HFFc6 (cell line): ENCODE measurements at places on chromosomes 2 and 18.

- no peak for DNase-seq
Measured at GRCh38 chr2:50831676-50832075, 200.3 kb downstream of the NRXN1 start.

DNA sequence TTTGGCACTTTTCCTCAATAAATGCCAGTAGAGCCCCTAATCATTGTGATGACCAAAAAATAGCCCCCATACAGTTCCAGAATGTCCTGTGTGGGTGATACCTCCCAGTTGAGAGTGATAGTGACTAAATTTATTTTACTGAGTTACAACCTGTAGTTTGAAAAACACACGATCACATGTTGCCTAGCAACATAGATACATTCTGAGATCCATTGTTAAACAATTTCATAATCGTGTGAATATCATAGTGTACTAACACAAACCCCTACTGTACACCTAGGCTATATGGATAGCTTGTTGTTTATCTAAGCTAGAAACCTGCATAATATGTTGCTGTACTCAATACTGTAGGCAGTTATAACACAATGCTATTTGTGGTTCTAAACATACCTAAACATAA, 30.6 kb downstream of the KCMF1 start:
- DNase-seq, result no peak

GRCh38 chr18:59718108-59718463, 20.9 kb upstream of the CCBE1 start:
- DNase-seq, result peak; percentile 98

- no peak for DNase-seq
Measured at GRCh38 chr2:1816414-1816911, 72.1 kb upstream of the PXDN start.

- no peak for DNase-seq
Measured at GRCh38 chr2:71466301-71467179, 13.2 kb downstream of the DYSF start.

GRCh38 chr18:13176847-13177246, 41.7 kb upstream of the LDLRAD4 start:
- DNase-seq, result no peak

GRCh38 chr2:24051833-24052232, 2.3 kb downstream of the FKBP1B start:
- DNase-seq, result no peak

DNA sequence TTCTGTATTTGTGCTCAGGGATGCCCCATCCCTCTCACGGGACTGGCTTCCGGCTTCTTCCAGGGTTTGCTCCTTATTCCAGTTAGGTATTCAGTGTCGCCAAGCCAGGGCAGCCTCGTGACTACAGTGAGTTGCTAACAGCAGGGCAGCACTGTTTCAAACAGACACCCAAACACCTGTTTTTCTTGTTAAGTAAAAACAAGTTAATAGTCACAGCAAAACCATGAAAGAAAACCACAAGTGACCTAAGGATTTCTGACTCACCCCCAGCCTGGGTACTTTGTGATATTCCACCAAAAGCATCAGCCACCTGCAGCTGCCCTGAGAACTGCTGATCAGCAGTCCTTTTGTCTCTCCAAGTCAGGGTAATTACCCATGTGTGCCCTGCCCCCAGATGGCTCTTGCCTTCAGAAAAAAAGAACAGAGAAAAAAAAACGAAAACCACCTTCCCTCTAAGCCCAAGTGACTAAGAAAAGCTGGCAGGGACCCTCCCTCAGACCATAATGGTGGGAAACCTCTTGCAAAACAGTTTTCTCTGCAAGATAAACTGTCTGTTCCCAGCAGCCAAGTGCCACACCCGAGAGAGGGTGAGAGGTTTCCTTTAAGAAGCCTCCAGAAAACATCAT, 178.2 kb downstream of the ANAPC1 start:
- peak; percentile 51 for DNase-seq

DNA sequence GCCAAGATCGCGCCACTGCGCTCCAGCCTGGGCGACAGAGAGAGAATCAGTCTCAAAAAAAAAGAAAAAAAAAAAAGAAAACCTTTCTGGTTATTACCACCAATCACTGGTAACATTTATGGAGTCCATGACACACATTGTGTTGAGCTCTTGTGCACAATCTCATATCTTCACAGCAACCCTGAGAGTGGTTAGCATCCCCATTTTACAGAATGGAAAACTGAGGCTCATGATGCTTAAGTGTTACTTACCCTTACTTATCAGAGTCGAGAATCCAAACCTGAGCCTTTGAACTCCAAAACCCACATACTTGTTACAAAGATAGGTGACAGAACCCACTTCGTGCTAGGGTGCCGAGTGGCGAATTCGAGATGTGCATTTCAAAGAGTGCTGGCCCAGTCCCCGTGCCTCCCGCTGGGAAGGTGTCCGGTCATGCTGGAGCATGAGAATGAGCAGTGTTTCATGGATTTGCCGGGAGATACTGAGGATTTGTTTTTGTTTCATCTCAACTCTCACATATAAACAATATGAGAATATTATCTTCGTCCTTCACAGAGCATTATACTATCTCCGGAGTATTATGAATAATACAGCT, 50.9 kb downstream of the CYP27C1 start:
- no peak for DNase-seq

DNA sequence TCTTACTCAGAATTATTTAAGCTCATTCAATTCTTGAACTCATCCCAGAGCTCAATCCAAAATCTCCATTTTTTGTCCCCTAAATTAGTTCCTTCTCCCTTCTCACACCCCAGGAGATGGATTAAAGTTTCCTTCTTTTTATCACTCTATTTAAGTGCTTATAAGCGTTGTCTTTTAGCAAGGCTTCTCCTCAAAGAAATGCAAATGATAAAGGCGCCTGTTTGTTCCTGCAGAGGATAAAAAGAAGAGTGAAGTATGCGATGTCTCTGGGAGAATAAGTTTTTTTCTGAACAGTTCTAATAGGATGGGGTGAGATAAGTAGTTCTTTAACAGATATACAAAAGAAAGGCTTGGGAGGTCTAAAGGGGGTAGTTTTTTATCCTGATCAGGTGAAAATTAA, 303.3 kb downstream of the CNTNAP5 start:
- no peak for DNase-seq

DNA sequence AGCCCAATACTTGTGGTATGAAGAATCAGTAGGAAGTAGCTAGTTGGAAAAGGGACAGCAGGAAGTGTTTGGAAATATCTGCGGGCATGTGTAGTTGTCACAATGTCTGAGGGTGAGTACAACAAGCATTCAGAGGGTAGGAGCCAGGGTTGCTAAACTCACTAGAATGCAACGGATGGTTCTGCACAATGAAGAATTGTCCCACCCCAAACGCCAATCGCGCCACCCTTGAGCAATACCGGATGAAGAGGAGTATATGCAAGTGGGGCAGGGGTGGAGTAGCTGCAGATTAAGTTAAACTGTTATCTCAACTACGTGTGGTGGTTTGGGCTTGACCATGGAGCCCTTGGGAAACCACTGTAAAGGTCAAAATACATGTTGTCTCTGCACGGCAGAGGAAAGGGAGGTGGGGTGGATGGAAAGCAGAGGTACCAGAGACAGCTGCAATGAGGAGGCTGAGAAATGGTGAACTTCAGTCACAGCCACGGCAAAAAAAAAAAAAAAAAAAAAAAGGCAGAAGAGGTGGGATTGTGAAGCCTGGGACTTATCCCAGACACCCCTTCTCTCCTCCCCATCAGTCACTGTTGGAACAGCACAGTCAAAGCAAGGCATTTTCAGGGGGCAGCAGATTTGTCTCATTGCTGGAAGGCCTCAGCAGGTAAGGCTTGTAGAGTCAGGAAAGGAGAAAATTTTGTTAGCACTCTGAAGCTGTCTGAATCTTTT, 5.2 kb downstream of the CCL20 start:
- DNase-seq, result no peak

GRCh38 chr2:102619414-102620319, at the start of gene SLC9A2:
Gene SLC9A2 (plus strand): TSS chr2:102619553. CDS start chr2:102619849, 296 bp downstream.
- DNase-seq, result no peak

- no peak for DNase-seq
Measured at GRCh38 chr2:226772389-226773179, 27.0 kb downstream of the IRS1 start.

GRCh38 chr2:56018267-56018666, 94.7 kb upstream of the EFEMP1 start:
- DNase-seq, result no peak

DNA sequence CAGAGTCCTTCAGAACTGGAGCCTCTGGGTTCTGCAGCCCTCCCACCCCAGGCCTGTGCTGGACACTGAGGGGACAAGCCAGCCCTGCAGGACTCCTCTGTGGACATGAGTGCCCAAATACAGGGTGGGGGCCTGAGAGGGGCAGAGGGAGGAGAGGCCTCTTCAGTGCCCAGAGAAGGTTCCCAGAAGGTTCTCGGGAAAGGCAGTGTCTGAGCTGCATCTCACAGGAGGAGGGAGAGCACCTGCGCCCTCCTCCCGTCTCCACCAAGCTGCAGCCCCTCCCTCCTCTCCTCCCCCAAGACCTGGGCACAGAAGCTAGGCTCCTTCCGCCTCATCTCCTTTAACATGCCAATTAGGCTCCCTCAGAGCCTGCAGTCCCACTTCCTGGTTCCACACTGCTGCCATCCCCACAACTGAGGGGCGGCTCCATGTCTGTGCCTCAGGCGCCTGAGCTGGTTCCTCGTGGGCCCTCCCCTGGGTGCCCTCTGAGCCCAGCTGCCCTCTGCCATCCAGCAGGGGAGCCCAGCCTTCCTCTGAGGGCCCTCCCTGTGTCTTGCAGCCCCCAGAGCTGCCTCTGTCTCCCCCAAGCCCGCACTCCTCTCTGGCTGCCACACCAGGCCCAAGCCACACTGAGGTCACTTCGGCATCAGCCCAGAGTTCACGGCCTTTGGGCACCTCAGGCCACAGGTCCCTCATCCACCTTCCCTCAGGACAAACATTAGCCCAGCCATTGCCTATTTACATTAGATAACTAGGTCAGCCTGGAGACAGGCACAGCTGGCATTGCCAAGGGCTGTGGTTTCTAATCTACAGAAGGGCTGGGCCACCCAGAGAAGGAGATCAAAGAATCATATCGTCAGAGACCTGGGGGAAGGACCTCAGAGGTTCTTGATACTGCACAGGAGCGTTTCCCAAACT, 28.9 kb downstream of the KCNK3 start:
- no peak for DNase-seq

DNA sequence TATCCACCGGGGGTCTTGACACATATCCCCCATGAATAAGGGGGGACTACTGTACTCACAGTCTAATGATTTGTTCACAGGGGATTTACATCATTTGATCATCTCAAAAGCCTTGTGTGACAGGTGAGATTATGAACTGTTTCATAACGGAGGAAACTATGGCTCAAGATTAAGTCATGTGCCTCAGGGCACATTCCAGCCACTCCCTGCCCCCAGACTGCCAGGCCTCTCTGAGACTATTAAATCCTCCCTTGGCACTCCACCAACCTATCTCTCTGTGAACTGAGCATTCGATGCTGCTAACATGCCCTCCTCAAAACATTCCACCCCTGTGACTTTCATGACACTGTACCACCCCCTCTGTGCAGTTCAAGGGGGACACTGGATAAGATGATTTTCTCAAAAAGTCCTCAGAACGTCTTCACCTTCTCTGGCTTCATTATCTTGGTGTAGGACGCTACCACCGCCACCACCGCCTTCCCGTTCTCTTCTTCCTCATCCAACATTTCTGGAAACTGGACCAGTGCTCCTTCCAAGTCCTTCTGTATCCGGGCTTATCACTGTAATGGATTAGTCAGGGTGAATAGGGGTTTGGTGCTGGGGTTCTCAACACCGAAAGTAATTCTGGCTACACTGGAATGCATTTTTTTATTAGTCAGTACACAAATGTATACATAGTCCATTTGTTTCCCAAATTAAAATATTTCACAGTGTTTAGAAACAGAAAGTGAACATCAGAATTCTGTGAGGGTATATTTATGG, 169.6 kb downstream of the KCNS3 start:
- peak; percentile 77 for DNase-seq

GRCh38 chr2:102803041-102803896, 41.4 kb downstream of the TMEM182 start:
- DNase-seq, result no peak
